ENCODE measurements at places on chromosomes 1 and 21. TPM values are rescaled to one million over a fixed set of nuclear protein-coding genes. Genes with fewer than 3 reads are reported as not detected.

- no peak for DNase-seq
Measured at GRCh38 chr21:42453224-42453985, 42.6 kb downstream of the RSPH1 start.

- no peak for DNase-seq
Measured at GRCh38 chr1:156258859-156259258, 11.0 kb upstream of the PAQR6 start.

GRCh38 chr1:223097713-223098112, 45.3 kb downstream of the TLR5 start:
- DNase-seq, result no peak

DNA sequence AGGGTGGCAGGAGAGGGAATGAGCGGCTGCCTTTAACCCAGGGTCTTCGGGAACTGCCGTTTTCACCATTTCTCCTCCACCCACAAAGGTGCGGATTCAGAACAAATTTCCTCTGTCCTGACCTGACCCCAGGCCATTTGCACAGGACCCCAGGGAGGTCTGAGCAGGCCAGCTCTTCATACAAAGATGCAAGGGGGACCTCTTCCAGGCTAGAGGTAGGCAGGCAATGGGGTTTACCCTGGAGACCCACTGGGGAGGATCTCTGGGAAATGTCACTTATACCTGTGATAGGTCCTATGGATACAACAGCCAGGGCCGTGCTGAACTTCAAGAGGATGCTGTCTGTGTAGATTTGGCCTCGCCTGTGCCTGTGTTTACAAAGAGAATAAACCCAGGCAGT, 89.7 kb upstream of the VAMP3 start:
- DNase-seq, result peak; percentile 14

KIF17 gene
- 9.6 TPM for total RNA-seq
